Aorta (tissue), 5 donors: ENCODE measurements at places on chromosomes 11 and 22. TPM values are rescaled to one million over a fixed set of nuclear protein-coding genes. Genes with fewer than 3 reads are reported as not detected.

- H3K4me3 ChIP-seq = no peak overlapping the region
- no peaks in the 10 kb centered on the region for H3K36me3 ChIP-seq
- H3K4me1 ChIP-seq = no peaks in the 10 kb centered on the region
- no peak for DNase-seq
- no peak overlapping the region for H3K27ac ChIP-seq
These were observed 5.0 kb downstream of the CBX7 start for GRCh38 chr22:39147335-39148025.

GRCh38 chr22:48382197-48382596 lies 1445.5 kb downstream of the BRD1 start:
- no peaks in the 10 kb centered on the region for H3K27me3 ChIP-seq
- H3K27ac ChIP-seq = no peak overlapping the region
- H3K4me3 ChIP-seq = no peak overlapping the region
- DNase-seq = peak; percentile 64

DNA sequence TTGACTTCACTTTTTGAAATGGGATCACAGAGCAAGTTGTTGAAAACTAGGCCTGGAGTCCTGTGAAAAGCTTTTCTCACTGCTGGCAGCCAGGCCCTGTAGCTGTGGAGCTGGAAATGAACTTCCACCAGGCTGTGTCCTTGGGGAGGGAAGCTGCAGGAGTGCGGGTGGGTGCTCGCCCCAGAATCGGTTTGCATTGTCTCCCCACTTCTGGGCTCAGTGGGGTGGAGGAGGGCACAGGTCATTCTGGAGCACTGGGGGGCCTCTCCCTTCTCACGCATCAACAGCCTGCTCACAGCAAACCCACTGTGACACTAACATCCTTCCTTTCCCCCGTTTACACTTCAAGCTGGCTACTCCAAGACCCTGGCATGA lies 15.2 kb downstream of the GLB1L2 start:
- no peaks in the 10 kb centered on the region for H3K4me1 ChIP-seq
- H3K4me3 ChIP-seq = no peak overlapping the region
- H3K27ac ChIP-seq = no peak overlapping the region
- no peaks in the 10 kb centered on the region for H3K36me3 ChIP-seq
- no peaks in the 10 kb centered on the region for H3K27me3 ChIP-seq

- no peak for DNase-seq
- no peaks in the 10 kb centered on the region for H3K4me1 ChIP-seq
- no peak overlapping the region for H3K4me3 ChIP-seq
- H3K27me3 ChIP-seq = no peaks in the 10 kb centered on the region
- H3K36me3 ChIP-seq = no peaks in the 10 kb centered on the region
These were observed 939.7 kb downstream of the DLG2 start for GRCh38 chr11:84687433-84687832.

- no peaks in the 10 kb centered on the region for H3K4me1 ChIP-seq
- H3K27ac ChIP-seq = no peak overlapping the region
- H3K4me3 ChIP-seq = no peak overlapping the region
- no peaks in the 10 kb centered on the region for H3K36me3 ChIP-seq
These were observed 515.0 kb downstream of the NTM start for GRCh38 chr11:131885431-131885830.

DNA sequence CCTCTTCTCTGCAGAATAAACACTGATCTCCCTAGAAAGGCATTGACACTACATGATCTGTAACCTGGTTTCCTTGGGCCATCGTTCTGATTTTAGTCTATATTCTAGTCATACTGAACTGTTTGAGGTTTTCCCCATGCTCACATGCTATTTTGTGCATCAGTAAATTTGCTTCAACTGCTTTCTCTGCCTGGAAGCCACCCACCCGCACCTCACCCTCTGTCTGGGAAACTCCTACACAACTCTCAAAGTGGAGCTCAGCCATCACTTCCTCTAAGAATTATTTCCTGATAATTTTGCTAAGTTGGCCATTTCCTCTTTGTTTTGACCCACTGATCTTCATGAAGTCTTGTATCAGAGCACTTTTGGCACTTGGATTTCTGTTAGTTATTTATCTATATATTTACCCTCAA lies 36.1 kb downstream of the MMP20 start:
- no peaks in the 10 kb centered on the region for H3K27me3 ChIP-seq
- H3K36me3 ChIP-seq = no peaks in the 10 kb centered on the region
- no peak overlapping the region for H3K27ac ChIP-seq
- H3K4me1 ChIP-seq = no peaks in the 10 kb centered on the region
- H3K4me3 ChIP-seq = no peak overlapping the region

DNA sequence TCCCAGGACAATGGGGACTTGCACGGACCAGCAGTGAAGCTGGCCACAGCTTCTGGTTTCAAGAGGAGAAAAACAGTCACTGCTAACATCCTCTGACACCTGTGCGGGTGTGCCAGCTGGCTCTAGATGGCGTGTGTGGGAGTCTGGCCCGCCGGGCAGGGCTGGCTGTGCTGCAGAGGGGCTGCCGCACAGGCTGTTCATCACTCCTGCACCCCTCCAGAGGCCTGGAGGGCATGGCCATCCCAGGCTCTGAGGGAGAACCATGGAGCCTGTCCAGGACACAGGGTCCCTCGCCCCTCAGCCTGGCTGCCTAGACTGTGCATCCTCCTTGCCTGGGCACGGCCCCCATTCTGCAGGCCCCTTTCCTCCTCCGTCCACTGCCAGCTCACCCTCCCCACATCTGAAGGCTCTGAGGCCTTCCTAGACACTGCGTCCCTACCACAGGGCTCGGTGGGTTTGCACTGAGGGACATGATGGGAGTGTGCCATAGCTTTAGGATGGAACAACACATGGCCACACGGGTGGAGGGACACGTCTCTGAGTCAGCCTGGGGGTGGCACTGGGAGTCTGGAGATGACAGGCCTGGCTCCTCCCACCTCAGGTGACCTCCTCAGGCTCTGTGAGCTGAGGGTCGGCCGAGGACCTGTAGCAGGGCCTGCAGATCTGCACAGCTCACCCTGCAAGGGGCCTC lies 42.1 kb upstream of the GNB1L start:
- no peak for DNase-seq
- H3K27me3 ChIP-seq = no peaks in the 10 kb centered on the region
- H3K27ac ChIP-seq = no peak overlapping the region
- H3K4me1 ChIP-seq = no peaks in the 10 kb centered on the region

DNA sequence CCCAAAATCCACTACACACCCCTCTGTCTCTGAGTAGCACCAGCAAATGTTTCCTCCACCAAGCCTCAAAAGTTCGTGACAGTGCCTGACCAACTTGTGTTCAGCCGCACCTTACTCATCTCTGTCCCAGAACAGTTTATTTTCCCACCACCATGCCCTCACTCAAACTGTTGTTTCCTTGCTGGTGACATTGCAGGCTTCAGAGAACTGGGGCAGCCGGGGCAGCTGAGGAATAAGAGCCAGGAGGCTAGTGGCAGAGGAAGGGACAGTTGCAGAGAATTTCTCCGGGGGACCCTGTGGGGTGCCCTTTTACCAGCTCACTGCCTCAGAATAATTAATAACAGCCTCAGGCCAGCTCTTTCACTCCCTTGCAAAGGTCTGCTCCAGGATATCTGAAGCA lies 709 bp upstream of the KCNE3 start:
- no peak overlapping the region for H3K4me3 ChIP-seq
- H3K4me1 ChIP-seq = no peaks in the 10 kb centered on the region
- H3K27me3 ChIP-seq = no peaks in the 10 kb centered on the region
- no peak for DNase-seq
- H3K36me3 ChIP-seq = no peaks in the 10 kb centered on the region

GRCh38 chr22:27239520-27239919 lies 562.0 kb downstream of the MN1 start:
- no peak overlapping the region for H3K4me3 ChIP-seq

DNA sequence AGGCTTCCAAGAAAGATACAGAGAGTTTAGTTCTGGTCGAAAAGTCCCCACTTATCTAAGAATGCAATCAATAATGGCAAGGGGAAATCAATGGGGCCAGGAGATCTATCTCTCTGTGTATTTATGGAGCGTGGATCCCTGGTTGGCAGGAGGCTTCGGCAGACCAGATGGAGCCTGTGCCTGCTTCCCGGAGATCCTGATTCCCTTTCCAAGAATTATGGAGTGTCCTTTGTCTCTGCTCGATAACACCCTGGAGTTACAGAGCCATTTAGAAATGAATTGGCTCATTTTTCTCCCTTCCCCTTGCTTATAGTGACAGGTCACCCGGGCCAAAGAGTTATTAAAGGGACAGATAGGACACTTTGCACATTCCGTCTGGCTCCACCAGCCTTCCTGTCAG lies 92.4 kb downstream of the ISX start:
- no peak overlapping the region for H3K27ac ChIP-seq
- no peaks in the 10 kb centered on the region for H3K36me3 ChIP-seq
- H3K27me3 ChIP-seq = no peaks in the 10 kb centered on the region
- H3K4me3 ChIP-seq = no peak overlapping the region

Gene OR8D1
- not detected for total RNA-seq

Gene POU2AF3
- 4.5 TPM for total RNA-seq

Gene OOSP4A
- total RNA-seq = not detected

Gene ZC3H7B
- 34.8 TPM for total RNA-seq

Gene IL18
- 11.1 TPM for total RNA-seq
